Naive thymus-derived CD4-positive, alpha-beta T cell (primary cell): ENCODE measurements at places on chromosomes 5 and 9.

DNA sequence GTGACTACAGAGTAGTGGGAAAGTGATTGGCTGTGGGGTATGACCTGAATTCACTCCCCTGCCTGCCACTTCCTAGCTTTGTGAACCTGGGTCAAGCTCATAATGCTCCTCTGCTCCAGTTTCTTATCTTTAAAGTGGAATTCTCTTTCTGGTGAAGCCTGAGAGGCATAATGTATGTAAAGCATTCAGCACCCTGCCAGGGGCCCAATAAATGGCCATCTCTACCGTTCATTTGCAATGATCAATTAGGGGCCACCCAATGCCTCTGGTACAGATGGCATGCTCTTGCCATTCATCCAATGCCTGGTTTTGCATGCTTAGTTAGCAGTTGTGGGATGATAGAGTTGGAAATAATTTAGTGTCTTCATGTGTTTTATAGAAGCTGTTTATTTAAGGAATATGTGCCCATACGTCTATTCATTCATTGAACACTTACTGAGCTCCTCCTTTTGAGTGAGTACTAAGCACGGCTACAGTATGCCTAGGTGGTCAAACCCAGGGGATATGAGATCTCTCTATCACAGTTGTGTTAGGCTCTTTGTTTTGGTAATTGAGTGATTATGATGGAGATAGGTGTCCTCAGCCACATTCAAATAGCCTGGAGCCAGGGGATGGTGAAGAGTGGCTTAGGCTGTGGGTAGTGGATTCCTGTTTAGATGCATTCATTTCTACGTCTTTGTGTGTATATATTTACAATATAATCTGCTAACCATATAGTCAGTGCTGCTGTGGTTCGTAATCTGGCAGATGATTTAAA is 15.3 kb downstream of the ZNF462 start:
- no peaks in the 10 kb centered on the region for H3K36me3 ChIP-seq
- no peak overlapping the region for H3K27ac ChIP-seq
- H3K27me3 ChIP-seq, result no peaks in the 10 kb centered on the region

DNA sequence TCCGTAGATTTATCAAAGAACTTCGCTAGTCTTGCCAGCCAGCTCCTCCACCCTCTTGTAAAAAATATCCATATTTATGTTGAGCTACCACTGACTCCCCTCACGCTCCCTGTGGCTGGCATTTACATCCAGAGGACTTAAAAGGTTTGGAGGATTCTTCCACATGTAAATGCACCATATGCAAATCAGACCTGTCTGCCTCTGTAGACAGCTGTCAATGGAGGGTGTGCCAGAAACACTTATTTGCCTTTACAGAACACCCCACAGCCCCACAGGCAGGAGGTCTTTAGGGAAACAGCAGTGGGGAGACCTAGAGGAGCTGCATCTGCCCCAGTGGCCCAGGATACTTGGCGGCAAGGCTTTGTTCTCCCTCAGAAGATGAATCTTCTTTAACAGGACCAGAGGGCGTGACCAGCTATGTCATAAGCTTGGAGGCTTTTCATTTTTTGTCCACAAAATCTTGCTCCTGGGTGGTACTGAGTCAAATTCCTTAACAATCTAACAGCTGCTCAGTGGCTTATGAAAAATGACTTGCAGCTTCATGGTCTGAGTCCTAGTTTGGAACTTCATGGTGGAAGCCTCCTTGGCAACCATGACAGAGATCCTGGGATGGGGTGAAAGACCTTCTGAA is 535.8 kb downstream of the EBF1 start:
- no peak for DNase-seq
- no peaks in the 10 kb centered on the region for H3K36me3 ChIP-seq
- H3K27me3 ChIP-seq, result no peaks in the 10 kb centered on the region
- no peaks in the 10 kb centered on the region for H3K4me1 ChIP-seq

DNA sequence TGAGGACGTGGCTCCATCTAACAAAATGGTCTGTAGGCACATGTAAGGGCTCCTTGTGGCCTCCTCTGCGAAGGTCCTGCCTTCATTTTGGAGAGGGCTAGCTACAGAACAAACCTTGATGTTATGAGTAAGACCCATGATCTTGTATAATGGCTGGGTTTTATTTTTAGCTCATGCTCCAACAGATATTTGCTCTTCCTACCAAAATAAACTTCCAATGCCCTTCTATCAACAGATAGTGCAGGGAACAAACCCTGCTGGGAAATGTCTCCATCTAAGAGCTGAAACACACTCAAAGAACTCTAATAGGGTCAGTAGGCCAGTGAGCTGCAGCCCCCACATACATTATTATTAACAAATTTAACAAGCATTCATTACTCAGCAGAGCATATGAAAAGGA is 189.5 kb downstream of the LURAP1L start:
- H3K36me3 ChIP-seq, result no peaks in the 10 kb centered on the region
- H3K27ac ChIP-seq, result no peak overlapping the region
- DNase-seq, result no peak
- no peak overlapping the region for H3K4me3 ChIP-seq
- H3K4me1 ChIP-seq, result no peaks in the 10 kb centered on the region
- H3K27me3 ChIP-seq, result no peaks in the 10 kb centered on the region

- no peak overlapping the region for H3K27ac ChIP-seq
- DNase-seq, result no peak
- H3K4me3 ChIP-seq, result no peak overlapping the region
- no peaks in the 10 kb centered on the region for H3K4me1 ChIP-seq
- H3K36me3 ChIP-seq, result no peaks in the 10 kb centered on the region
- no peaks in the 10 kb centered on the region for H3K27me3 ChIP-seq
These were observed 69.7 kb downstream of the SH3GL2 start for GRCh38 chr9:17648516-17648915.

- no peak for DNase-seq
- no peak within 1 kb of the TSS for H3K27ac ChIP-seq
- peaks cover 4% of the 10 kb centered on the region for H3K4me1 ChIP-seq
- peaks cover 5% of the 10 kb centered on the region for H3K27me3 ChIP-seq
These were observed at the start of gene CDO1 for GRCh38 chr5:115816226-115817081. TSS of gene CDO1 (minus strand) at chr5:115816659. CDS start at chr5:115816397, 262 bp downstream.

- DNase-seq, result no peak
- H3K27me3 ChIP-seq, result peaks cover 10% of the 10 kb centered on the region
- H3K27ac ChIP-seq, result no peak overlapping the region
- no peaks in the 10 kb centered on the region for H3K36me3 ChIP-seq
These were observed 681 bp upstream of the CHSY3 start for GRCh38 chr5:129903466-129904101.

DNA sequence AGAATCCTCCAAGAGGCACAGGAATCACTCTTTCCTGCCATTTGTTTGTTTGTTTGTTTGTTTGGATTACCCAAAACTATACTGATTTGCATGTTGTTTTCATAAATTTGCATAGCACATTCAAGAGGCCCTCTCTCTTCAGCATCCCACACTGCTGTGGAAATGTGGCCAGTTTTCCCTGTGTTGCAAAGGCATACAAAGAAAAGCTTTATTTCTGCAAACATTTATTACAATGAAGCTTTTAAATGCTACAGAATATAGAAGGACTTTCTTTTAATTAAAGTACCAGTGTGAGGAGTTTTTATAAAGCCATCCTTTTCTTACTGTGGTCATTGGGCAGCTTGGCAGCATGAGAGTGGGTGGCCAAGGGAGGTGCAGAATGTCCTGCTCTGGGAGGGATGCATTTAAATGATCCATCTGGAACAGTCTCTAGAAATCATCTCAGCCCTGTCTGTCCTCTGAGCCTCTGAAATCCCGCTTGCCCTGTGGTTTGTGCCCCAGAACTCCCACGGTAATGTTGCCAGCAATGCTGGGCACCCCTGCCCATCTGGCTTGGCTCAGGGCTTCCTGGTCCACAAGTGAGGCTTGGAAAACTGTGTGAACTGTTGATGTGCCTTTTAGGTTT is 356.8 kb upstream of the KIF2A start:
- no peak for DNase-seq
- no peaks in the 10 kb centered on the region for H3K36me3 ChIP-seq
- H3K4me1 ChIP-seq, result no peaks in the 10 kb centered on the region

- H3K27me3 ChIP-seq, result no peaks in the 10 kb centered on the region
- no peaks in the 10 kb centered on the region for H3K36me3 ChIP-seq
- DNase-seq, result no peak
- no peak overlapping the region for H3K27ac ChIP-seq
- no peak overlapping the region for H3K4me3 ChIP-seq
- peaks cover 6% of the 10 kb centered on the region for H3K4me1 ChIP-seq
These were observed 15.7 kb downstream of the LPCAT1 start for GRCh38 chr5:1507961-1508658.

GRCh38 chr9:105886136-105886535 is 191.8 kb downstream of the TMEM38B start:
- no peak for DNase-seq
- H3K36me3 ChIP-seq, result no peaks in the 10 kb centered on the region
- H3K27ac ChIP-seq, result no peak overlapping the region
- no peaks in the 10 kb centered on the region for H3K27me3 ChIP-seq

DNA sequence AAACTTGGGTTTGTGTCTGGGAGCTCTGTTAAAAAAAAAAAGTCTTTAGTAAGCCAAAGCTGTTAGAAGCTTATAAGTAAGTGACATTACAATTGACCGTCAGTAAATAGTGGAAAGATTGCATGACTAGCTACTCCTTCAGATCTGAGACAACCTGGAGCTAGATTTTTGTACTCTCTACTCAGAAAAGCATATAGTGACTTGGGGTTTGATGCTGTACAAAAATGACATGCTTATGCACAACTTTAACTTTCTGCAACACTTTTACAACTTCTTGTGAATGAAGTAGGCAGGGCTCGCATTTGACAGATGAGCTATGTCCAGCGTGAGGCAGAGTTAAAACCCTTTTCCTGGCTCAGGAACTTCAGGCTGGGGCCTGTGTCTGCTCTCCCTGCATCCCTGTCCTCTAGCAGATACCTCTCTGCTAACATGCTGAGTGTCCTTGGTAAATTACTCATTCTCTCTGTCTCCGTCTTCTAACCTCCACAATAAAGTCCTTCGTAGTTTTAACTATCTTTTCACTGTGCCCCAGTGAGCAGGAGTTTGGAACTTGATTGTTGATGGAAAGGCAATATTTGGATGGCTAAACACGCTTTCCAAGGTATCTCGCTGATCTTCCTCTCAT is 471 bp upstream of the GHR start:
- H3K4me3 ChIP-seq, result no peak overlapping the region
- no peaks in the 10 kb centered on the region for H3K36me3 ChIP-seq
- no peak overlapping the region for H3K27ac ChIP-seq
- DNase-seq, result no peak
- no peaks in the 10 kb centered on the region for H3K4me1 ChIP-seq

DNA sequence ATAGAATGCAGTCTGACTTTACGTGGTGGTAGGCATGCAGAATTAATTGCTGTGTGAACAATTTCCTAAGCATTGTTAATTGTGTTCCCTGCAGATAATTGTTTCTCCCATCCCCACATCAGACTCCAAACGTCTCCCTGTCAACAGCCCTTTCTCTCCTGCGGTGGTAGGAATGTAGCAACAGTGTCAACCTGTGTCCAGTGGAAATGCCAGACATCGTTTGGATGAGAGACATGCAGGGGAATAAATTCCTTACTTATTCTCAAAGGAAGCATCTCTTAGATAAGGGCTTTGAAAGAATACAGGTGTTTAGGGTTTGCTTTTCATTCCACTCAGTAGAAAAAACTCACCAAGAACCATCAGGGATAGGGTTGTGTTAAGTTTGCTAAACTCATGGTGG is 245.3 kb upstream of the WWC1 start:
- no peak for DNase-seq
- H3K4me3 ChIP-seq, result no peak overlapping the region
- no peaks in the 10 kb centered on the region for H3K36me3 ChIP-seq
- no peaks in the 10 kb centered on the region for H3K27me3 ChIP-seq
- H3K4me1 ChIP-seq, result no peaks in the 10 kb centered on the region
- H3K27ac ChIP-seq, result no peak overlapping the region

DNA sequence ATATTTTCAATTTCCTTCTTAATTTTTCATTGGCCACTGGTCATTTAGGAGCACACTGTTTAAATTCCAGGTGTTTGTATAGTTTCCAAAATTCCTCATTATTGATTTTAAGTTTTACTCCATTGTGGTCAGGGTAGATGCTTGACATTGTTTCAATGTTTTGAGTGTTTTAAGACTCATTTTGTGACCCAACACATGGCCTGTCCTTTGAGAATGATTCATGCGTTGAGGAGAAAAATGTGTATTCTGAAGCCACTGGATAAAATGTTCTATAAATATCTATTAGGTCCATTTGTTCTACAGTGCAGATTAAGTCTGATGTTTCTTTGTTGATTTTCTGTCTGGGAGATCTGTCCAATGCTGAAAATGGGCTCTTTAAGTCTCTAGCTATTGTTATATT is 24.4 kb upstream of the FNIP1 start:
- H3K27me3 ChIP-seq, result no peaks in the 10 kb centered on the region
- H3K36me3 ChIP-seq, result no peaks in the 10 kb centered on the region
- no peaks in the 10 kb centered on the region for H3K4me1 ChIP-seq
- H3K27ac ChIP-seq, result no peak overlapping the region
- no peak overlapping the region for H3K4me3 ChIP-seq

DNA sequence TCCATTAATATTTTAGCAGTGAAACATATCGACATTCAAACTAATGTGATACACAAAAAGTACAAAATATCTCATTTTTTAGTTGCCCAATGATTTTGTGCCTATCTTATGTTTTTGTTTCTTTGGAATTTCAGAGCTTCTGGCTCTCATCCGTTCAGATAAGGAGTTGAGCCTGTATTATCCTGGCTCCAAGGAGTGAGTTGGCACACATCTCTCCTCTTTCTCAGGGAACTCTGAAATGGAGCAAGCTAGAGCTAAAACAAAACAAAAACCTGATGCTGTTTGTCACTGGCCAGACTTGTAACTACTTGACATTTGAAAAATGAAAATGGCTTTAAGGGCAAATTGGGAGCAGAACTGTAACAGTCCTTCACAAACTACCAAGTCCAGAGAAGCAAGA is 131.3 kb upstream of the SLC28A3 start:
- H3K4me3 ChIP-seq, result no peak overlapping the region
- H3K36me3 ChIP-seq, result no peaks in the 10 kb centered on the region
- no peak for DNase-seq
- no peaks in the 10 kb centered on the region for H3K4me1 ChIP-seq
- no peak overlapping the region for H3K27ac ChIP-seq
- H3K27me3 ChIP-seq, result no peaks in the 10 kb centered on the region

DNA sequence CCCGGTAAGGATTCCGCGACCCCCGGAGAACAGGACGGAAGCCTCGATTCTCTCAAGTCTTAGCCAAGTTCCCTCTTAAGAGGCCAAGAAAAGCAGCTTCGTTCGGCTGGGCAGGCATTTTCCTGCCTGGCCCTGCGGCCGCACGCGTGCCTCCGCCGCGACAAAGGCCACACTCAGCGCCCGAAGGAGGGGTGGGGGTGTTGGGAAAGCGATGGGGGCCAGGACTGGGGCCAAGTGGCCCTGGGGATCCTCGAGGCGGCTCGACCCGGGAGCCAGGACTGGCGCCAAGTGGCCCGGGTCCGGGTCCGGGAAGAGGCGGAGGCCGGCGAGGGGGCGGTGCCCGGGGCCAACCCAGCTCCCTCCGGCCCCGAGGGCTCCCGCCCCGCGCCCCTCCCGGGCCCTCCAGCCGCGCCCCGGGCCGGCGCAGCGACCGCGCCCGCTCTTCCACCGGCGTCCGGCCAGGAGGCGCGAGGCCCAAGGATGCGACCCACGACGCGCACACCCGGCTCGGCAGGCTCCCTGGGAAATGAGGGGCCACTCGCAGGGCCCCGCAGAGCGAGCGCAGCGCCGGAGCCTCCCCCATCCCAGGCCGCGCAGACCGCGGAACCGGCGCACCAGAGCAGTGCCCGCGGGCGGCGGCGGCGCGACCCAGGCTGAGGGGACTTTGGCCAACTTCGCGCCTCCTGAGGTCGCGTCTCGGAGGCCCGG is 756 bp downstream of the VAV2 start:
- no peak overlapping the region for H3K4me3 ChIP-seq
- H3K36me3 ChIP-seq, result no peaks in the 10 kb centered on the region
- H3K4me1 ChIP-seq, result peaks cover 12% of the 10 kb centered on the region
- no peak overlapping the region for H3K27ac ChIP-seq
- no peaks in the 10 kb centered on the region for H3K27me3 ChIP-seq

- H3K36me3 ChIP-seq, result no peaks in the 10 kb centered on the region
- H3K4me1 ChIP-seq, result no peaks in the 10 kb centered on the region
- H3K4me3 ChIP-seq, result no peak overlapping the region
- H3K27me3 ChIP-seq, result no peaks in the 10 kb centered on the region
- no peak for DNase-seq
These were observed 3.8 kb downstream of the SELENOP start for GRCh38 chr5:42807722-42808447.
